ENCODE measurements at places on chromosomes 6 and 20.

DNA sequence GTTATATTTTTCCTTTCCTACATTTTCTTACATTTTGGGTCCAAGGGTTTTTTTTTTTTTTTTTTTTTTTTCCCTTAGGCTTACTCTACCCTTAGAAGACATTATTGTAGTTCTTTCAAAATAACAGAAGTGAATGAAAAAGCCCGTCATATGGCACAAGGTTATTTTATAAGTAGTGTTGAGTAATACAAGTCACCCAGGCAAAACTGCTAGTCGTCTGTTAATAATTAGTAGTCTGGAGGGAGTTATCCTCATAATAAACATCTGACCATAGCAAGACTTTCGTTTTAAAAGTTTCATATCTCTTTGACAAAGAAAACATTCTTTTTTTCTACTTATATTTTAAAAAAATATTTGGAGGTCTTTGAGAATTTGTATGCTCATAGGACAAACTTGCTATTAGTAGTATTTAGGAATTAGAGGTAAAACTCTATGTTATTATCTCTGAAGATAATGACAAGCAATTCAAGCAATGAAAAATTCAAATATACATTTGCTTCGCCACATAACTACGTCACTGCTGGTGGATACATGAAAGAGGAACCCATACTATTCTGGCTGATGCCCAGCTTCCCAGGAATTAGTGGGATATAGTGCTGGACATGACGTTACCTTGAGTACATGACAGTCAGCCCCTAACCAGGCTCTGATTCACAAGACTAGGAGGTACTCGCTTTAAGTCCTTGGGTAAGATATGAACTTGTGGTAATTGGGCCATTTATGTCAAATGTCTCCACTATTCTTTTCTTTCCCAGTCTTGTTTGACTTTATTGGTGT is 532.8 kb downstream of the GRIK2 start:
- DNase-seq, result no peak

DNA sequence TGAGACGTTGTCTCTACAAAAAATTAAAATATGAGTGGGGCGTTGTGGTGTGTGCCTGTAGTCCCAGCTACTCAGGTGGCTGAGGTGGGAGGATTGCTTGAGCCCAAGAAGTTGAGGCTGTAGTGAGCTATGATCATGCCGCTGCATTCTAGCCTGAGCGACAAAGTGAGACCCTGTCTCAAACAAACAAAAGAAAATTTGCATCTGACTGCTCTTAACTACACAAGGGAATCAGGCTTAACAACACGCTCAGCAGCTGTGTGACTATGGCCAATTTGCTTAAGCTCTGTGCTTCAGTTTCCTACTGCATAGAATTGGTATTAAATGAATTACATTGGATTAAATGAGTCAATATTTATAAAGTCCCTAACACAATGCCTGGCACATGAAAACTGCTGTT is 24.3 kb upstream of the MRPS10 start:
- DNase-seq, result no peak

- DNase-seq, result no peak
Observed at GRCh38 chr6:142943711-142944123, 1.3 kb downstream of the HIVEP2 start.

DNA sequence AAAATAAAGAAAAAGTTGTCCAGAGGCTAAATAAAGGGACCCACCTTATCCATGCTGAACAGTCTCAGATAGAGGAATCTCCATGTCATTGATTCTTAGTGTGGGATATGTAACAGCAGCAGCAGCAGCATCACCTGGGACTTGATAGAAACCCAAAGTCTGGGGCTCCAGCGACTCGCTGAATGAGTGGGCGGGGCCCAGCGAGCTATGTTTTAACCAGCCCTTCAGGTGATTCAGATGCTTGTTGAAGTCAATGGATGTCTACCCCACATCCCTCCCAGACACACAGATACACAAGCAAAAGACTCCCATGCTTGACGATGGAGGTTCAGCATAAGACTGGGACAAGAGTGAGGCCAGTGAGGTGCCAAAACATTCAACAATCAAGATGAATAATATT is 298.6 kb downstream of the UBE3D start:
- no peak for DNase-seq

DNA sequence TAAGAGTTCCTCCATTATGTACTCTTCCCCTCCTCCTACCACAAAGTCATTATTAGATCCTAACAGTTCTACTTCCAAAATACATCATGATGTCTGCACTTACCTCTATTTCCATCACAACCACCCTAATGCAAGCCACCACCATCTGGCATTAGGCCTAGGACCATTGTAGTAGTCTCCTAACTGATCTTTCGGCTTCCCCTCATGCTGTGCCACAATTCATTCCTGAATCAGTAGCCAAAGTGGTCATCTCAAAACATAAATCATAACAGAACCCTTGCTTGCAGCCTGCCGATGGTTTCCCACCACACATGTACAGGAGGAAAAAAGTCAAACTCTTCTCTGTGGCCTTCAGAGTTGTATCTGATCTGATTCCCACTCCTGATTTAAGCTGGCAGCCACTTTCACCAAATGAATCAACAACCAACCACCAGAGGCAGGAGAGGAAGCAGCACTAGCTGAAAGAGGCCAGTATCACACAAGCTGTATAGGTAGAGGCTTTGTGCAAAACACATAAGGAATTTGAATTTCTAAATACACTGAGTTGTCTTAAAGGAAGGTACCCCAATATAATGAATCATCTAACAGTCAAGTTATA is 26.1 kb downstream of the FAM184A start:
- DNase-seq, result no peak

- DNase-seq, result no peak
Observed at GRCh38 chr6:11155589-11155988, 44.1 kb upstream of the ERVFRD-1 start.

DNA sequence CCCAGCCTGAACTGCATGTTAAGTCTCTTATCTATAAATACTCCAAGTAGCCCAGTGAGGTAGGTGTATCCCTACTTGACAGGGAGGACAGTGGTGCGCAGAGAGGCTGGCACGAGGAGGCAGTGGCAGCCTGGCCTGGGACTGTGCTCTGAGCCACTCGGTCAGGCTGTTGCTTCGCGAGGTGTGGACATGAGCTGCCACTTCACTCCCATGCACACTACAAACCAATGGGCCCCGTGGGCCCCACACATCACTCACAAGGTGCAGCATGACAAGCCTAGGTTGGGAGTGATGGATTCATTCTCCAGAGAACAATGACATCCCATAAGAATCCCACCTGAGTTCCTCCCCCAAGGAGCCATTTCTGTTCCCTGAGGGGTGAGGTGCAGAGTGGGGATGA is 54.9 kb downstream of the TMEM242 start:
- DNase-seq, result no peak

DNA sequence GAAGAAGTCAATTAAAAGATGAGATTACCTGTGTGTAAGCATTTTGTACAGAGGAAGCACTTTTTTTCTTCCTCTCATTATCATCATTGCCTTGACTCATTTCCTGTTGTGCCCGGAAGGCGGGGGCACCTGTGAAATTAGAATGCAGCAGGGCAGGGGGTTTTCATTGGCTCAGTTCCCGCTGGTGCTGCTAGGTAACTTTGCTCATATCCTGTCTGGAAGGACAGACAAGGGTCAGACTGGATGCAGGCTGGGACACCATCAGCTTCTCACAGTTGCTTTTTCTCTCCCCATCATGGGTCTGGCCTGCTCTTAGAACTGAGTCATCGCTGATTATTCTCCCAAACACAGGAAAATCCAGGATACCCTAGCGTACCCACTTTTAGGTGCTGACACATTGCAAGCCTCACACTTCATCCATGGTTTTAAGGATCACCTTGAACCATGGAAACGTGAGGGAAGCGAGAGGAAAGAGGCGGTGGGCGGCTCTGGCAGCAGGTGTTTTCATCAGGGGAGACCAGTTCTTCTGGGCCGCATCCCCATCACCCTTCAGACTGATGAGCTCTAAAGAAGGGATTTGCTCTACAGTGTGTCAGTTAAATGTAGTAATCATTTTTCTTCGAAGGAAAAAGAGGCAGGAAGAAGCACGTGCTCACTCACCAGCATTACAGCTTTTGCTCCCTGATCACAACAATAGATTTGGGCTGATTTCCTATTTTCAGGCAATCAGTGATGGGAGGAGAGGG is 195.7 kb upstream of the SASH1 start:
- no peak for DNase-seq

- no peak for DNase-seq
Observed at GRCh38 chr20:17803765-17804164, 104.0 kb downstream of the BANF2 start.
